ENCODE measurements at places on chromosomes 1 and 21.

DNA sequence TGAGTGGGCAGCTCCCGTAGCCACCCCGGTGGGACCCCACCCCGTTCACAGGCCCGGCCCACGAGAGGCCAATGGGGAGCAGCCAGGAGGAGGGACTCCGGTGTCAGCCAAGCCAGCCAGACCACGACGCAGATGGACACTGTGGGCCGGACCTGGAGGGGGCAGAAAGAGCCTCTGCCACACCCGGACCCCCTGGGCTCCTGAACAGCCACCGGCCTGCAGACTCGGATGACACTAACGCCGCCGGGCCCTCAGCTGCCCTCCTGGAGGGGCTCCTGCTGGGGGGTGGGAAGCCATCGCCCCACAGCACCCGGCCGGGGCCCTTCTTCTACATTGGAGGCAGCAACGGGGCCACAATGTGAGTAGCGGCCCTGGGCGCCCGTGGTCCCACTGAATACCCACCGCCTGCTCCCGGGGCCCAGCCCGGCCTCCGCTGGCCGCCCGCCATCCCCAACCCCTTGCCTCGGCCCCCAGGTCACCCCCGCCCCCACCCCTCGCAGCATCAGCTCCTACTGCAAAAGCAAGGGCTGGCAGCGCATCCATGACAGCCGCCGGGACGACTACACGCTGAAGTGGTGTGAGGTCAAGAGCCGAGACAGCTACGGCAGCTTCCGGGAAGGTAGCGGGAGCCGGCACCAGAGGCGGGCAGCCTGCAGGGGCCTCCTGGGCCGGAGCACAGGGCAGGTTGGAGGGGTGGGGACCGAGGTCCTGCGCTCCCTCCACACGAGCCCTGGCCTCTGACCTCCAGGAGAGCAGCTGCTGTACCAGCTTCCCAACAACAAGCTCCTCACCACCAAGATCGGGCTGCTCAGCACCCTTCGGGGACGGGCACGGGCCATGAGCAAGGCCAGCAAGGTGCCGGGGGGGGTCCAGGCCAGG, 6.5 kb downstream of the TTLL10 start:
- no peak for DNase-seq

DNA sequence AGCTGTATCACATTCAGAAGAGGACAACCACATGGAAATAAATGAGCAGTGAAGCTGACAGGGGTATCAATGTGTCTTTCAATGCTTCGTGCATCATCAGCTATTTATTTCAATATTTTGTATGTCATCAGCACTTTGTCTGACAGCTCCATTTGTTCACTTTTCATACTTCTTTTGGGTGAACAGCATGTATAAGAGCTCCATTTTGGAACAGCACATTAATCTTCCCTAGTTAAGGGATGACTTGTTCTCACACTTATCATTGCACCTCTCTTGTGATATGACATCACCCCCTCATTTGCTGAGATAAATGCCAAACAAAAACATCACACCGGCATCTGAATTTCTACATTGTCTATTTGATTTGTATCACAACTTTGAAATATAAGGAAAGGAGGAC, 190.6 kb upstream of the SAMSN1 start:
- no peak for DNase-seq

- DNase-seq, result no peak
These were observed 1.1 kb downstream of the ZSWIM5 start for GRCh38 chr1:45205011-45205909.

DNA sequence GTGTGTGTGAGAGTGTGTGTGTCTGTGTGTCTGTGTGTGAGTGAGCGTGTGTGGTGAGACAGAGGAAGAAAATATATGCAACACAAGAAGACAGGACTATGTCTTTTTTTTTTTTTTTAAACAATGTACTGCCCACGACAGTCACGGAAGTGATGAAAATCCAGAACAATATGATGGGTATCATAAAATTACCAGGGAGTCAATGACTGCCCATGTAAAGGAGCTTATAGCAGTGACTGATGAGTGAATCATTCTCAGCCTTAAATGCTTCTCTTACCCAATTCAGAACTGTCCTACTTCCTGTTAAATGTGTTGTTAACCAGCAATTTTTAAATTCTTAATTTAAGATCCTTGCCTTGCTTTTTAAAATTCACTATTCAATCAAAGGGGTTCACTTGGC, 46.6 kb downstream of the RGS7 start:
- DNase-seq, result no peak

DNA sequence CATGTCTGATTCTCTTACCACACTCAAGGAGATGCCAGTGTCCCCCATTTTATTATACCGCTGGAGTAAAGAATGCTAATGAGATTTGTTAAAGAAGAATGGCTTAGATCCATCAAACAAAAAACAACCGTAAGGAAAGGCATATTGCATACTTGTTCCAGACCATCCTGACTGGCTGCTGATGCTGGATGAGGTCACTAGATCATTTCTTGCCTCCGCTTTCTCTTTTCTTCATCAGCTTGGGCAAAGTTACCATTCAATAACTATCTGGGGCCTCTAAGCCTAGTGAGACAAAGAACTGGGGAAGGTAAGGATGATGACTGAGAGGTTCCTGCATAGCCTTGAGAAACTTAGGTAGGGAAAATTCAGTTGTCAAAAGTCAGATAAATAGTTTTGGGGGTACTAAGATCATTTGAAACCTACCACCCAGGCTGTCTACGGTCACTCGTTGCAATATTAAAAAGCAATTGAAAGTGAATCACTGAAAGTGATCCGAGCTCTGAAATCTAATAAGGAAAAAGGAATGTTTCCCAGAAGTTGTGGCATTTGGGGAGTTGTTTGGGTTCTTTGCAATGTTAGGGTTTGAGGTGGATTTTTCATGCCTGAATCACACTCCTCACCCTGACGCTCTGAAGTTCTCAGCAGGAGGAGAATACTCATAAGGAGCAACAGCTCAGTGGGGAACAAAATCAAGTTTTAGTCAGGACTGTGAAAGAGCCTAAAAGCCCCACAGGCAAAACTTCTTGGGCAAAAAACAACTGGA, 176.8 kb downstream of the HHIPL2 start:
- no peak for DNase-seq

- DNase-seq, result no peak
These were observed 333.9 kb upstream of the ADAMTS5 start for GRCh38 chr21:27300770-27301169.

GRCh38 chr1:230760360-230760827, 13.2 kb downstream of the CAPN9 start:
- no peak for DNase-seq

GRCh38 chr1:155175281-155175926, 1.8 kb downstream of the TRIM46 start:
- DNase-seq, result peak; percentile 85

- no peak for DNase-seq
These were observed 97.3 kb upstream of the HMCN1 start for GRCh38 chr1:185636848-185637247.

DNA sequence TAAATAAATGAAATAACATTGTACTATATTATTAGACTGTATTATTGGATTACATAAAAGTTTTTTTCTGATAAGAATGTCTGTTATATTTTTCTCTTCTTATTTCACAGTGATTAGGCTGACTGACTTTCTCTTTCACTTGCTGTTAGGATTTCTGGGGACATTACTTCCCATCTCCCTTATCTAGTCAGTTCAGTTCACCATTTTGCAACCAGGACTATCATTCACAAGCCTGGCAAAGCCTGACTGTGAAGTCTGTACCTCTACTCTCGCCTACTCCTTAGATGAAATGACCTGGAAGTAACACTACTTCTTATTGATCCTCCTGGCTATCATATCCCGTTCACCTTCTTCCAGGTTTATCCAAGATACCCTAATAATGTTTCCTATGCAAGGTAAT, 676.6 kb downstream of the USP25 start:
- no peak for DNase-seq

DNA sequence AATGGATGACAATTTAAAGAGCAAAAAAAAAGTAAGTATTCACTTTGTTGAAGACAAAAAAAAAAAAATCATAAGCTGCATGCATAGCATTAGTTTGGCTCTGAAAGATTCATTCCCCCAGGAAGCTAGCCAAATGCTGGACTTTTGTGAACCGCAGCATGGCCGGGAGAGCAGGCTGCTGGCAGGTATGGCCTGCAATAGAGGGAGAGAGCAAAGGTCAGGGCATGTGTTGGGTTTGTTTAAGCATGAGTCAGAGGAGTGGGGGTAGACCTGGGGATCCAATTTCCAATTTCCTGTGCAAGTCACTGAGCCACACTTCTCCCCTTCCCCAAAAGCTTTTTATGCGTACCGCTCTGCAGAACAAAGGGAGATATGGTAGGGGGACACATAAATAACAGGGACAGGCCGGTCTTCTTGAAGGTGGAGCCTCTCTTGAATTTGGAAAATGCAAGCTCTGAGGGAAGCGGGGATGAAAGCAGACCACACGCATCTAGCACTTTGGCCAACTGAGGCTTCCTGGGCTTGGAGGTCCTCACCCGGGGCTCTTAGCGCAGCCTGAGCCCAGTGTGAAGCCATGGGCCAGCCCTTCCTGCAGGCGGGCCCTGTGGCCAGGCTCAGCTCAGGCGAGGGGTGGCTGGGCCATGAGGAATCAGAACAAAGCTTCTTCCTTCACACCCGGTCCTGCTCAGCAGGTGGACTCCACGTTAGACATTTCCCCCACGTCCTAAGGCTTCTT, 171.1 kb downstream of the TOMM20 start:
- no peak for DNase-seq

- no peak for DNase-seq
These were observed 68.7 kb downstream of the ARID4B start for GRCh38 chr1:235259133-235259778.

DNA sequence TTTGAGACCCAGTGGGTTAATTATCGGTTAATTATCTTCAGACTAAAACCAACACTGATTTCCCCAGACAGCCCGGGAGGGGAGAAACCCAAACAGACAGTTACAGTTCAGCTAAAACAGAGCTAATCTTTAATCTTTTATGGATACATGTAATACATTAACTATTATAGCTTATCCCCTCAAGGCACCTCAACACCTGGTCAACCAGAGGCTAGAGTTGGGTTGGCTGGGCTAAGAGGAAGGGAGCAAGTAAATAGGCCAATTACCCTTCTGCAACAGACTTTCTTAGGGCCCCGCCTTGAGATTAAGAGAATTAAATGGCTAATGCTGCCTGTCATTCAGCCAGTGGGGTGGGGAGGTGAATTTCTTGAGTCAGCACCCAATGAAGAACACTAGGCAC, 6.6 kb upstream of the MED18 start:
- DNase-seq, result no peak

GRCh38 chr1:229035054-229035747, 235.7 kb upstream of the RAB4A start:
- DNase-seq, result no peak

DNA sequence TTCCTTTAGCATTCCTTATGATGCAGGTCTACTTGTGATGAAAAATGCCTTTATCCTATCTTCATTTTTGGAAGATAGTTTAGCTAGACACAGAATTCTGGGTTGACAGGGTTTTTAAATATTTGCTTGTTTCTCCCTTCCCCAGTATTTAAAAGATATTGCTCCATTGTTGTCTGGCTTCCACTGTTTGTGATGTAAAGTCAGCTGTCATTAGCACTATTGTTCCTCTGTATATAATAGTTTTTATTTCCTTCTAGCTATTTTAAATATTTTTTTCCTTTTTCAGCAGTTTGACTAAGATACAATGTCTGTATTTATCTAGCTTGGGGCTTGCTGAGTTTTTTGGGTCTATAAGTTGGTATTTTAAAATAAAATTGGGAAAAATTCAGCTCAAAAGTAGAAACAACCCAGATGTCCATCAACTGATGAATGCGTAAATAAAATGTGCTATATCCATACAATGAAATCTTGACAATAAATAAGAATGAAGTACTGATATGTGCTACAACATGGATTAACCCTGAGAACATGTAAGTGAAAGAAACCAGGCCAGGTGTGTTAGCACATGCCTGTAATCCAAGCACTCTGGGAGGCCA, 11.2 kb downstream of the IFT25 start:
- no peak for DNase-seq

GRCh38 chr1:178864326-178864725, 6.6 kb downstream of the ANGPTL1 start:
- no peak for DNase-seq

DNA sequence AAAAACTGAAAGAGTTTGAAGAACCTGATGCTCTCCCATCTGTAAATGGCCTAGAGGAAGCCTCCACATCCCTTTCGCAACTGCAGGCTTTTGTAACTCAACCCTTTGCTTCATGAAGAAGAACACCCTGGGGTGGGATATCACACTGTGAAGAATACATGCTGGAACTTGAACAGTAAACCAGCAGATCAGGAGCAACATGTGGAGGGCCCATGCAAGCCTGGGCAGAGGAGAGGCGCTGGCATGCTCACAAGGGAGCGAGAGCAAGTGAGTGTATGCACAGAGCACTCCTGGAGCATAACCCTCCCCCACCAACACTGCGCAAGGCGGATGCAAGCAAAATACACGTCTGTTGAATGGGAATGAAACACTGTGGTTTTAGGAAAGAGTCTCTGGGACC, 24.6 kb upstream of the SPAG17 start:
- DNase-seq, result no peak

DNA sequence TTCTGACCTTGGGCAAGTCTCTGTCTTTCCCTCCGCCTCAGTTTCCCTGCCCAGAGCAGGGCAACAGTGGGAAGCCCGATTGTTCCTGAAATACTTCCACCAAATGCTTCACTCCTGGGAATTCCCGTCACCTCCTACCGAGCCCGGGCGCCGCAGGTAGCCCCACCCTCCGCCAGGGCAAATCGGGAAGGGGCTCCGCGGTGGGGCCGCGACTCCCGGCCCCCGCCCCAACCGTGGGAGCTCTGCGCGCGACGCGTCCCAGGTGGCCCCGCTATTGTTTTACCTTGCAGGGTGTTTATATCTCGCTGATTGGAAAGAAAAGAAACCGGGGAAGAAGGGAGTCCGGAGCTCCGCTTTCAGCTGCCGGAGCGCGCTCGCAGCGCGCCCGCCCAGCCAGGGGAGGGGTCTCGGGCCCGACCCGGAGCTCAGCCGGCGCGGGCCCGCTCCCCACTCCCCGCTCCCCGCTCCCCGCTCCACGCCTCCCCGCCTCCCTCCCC, 407 bp downstream of the IGSF3 start:
- no peak for DNase-seq

DNA sequence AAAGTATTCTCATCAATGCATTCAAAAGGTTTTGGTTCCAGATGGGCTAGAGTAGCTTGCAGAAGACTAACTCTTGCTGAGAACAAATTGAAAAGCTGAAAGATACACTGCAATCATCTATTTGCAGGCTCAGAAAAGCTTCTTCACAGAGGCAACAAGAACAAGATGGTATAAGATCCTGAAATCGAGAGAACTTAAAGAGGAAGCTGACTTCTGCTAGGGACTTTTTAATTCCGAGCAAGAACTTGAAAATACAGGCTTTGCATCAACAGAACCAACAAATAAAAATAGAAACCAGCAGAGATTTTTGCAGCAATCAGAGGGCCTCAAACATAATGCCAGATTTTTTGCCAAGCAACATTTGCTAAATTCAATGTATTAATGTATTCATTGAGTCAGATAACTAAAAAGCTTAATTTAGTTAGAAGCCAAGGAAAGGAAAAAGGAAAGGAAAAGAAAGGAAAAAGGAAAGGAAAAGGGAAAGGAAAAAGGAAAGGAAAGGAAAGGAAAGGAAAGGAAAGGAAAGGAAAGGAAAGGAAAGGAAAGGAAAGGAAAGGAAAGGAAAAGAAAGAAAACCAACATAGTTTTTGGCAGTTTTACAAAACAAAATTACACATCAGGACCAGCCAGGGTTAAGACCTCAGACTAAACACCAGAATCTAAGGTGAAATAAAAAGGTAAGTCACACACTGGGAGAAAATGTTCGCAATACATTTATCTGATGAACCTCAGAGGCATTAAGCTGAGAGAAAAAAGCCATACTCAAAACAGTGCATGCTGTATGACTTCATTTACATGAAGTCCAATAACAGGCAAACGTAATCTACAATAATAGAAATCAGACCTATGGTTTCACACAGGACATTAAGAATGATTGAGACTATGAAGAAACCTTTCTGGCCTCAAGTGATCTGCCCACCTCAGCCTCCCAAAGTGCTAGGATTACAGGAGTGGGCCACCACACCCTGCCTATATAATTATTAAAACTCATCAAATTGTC, 42.6 kb downstream of the FAF1 start:
- no peak for DNase-seq

Measured in vagina (tissue), 2 donors.